SK-MEL-5 (cell line): ENCODE measurements at places on chromosomes 3 and 15.
A peak's percentile ranks its signal among the peaks of the same experiment; 100 is the strongest.

GRCh38 chr3:61066800-61067199 is 184.5 kb downstream of the FHIT start:
- DNase-seq: no peak

DNA sequence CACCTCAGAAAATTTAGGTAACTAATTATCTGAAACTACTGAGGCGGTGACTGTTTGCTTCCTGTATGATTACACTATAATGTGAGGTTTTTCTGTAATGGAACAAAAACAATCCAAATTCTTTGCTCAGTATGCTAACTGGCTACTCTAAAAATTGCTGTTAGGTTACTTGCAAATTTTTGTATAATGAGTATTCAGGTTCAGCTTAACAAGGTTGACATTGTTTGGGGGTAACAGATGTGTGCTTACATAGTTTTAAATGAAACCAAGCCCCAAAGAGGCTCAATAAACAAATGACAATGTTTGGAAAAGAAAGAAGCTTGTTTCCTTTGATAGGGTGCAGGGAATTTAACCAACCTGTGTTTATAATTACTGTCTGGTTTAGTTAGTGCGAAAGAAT is 414.5 kb upstream of the MDFIC2 start:
- DNase-seq: peak; percentile 9

- no peak for DNase-seq
Measured at GRCh38 chr3:12395349-12396012, 88.8 kb upstream of the TSEN2 start.

GRCh38 chr15:48603123-48603500 is 42.4 kb downstream of the FBN1 start:
- DNase-seq: no peak

GRCh38 chr15:43316016-43316970 is 14.1 kb downstream of the LCMT2 start:
- DNase-seq: no peak

DNA sequence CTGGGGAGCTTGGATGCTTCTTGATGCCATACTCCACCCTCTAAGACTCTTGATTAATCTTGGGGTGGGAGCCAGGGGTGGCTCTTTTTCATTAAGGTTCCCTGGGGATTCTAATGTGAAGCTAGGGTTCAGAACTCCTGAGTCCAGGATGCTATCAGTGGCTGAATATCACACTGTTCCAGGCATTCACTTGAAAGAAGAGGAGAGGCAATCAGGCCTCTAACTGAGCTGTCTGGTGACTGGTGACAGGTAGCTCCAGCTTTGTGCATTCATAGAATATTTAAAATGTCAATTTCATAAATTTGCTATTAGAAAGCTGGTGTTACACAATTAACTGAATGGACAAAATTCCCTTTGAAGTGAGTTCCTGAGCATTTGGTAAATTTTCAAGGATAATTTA is 139.0 kb downstream of the CHDH start:
- no peak for DNase-seq

DNA sequence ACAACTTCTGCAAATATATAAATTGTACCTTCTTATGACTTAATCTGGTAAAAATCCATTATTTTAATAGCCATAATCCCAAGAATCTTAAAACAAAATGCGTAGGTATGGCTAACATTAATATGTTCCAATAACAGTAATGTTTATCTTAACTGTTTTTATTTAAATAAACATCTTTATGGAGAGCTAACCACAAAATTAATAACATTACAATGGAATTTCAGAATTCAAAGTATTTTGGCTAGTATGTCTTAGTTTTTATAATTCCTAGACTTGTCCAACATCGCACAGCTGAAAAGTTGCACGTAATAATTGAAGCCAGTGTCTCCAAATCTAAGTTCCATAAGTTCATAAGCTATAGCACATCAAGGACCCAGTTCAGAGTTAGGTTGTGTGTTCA is 47.6 kb downstream of the ANKRD28 start:
- DNase-seq: no peak

DNA sequence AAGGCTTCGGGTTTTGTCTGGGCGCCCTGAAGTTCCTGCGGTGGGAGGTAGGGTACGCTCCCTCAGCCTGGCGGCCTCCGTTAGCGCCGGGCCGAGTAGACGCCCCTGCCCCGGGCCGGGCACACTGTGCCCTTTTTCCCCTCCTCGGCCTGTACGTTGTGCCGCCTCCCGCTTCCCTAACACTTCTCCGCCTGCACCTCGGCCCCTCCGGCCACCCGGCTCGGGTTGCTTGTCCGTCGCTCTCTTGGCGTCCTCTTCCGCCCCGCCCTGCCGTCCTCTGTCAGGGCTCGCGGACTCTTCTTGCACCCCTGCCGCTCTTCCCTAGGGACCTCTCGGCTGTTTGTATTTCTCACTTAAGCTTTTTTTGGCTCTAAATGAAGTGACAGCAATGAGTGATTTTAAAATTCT is 384 bp downstream of the KNL1 start:
- DNase-seq: peak; percentile 68

DNA sequence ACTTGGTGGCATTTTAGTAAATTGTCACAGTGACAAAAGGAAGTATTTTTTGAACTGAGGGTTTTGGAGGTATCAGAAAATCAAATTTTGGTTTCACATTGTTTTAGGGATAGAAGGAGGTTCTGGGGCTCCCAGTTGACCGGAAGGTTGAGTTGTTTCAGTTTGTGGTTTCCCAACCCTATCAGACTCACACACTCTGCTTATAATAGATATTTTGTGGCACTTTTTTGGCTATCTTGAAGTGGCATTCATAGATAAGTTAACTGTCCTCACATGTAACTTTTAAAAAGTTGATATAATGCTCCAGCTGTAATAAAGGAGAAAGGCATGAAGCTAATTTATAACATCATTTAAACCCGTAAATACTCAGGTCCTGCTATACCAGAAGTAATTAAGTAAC is 12.8 kb downstream of the ARMC8 start:
- DNase-seq: no peak
